ENCODE measurements at places on chromosomes 3 and 15.

- no peak for DNase-seq
Observed at GRCh38 chr3:11953350-11953749, 50.8 kb upstream of the SYN2 start.

DNA sequence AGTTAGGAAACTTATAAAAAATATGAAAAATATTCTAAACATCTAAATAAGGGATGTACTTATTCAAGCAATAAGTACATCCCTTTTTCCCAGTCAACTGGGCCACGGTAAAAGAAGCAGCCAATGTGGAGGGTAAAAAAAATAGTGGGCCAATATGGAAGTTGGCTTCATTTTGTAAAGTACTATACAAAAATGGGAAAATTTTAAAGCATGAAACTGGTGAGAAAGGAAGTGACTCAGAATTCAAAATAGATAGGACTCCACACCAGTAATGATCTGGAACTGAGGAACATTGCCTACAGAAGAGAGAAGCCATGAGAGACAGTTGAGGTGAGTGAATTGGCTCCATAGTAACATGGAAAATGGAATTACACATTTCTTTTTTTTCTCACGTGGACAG lies 108.9 kb downstream of the FNDC3B start:
- no peak for DNase-seq

GRCh38 chr15:45187894-45188830 lies at the start of gene SHF:
SHF (minus strand) TSS chr15:45187966; CDS start chr15:45187951, 15 bp downstream.
- peak; percentile 17 for DNase-seq

DNA sequence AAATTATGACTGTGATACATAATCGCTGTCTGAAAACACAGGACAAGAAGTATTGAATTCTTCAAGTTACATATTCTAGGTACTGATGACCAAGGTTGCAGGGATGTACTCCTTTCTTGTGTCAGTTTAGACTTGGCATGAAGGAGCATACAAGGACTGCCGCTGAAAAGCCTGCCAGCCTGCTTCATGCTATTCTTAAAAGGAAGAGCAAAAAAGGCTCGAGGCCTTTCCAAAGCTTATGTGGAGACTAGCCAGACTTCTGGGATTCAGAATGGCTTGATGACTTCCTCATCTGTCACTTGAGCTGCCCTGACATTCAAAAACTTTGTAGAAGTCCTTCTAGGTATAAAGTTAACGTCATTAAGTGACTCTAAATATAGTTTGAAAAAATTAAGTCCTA lies 92.0 kb downstream of the CADM2 start:
- no peak for DNase-seq

- no peak for DNase-seq
Observed at GRCh38 chr3:165466856-165467255, 270.7 kb upstream of the SLITRK3 start.

DNA sequence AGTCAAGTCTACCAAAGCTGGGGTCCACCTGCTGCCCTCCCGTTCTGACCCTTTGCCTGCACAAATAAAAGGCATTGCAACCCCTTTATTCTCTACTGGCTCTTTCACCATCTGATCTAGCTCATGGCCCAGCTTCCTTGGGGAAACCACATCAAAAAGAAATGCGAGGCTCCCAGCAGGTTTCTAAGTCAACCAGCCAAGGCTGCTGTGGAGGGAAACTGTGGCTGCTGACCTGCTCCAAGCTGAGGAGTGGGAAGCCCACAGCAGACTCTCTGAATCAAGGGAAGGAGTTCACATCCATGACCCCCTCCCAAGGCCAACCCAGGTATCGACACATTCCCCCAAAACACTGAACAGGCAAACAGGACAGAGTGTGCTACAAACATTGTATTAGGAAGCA lies 25.2 kb upstream of the SLCO2A1 start:
- DNase-seq: no peak

GRCh38 chr3:13016083-13016720 lies 57.0 kb downstream of the IQSEC1 start:
- DNase-seq: peak; percentile 95

DNA sequence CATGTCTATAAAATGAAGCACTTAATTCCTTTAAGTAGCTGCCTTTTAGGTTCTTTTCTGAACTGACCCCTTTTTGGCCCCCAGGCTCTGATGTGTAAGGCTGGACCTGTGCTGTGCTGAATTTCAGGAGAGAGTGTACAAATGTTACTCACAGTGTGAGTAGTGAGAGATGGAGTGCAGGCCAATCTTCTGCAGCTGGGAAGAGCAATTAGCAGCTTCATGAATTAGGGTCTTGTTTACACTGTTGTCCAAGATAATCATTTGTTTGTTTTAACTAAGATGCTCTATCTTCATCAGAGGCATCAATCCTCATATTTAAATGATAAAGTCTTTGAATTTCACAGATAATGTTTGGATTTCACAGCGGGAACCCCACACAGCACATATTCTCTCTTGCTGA lies 19.4 kb downstream of the ARPP21 start:
- DNase-seq: no peak

- no peak for DNase-seq
Observed at GRCh38 chr3:31671451-31671850, 138.7 kb downstream of the STT3B start.

DNA sequence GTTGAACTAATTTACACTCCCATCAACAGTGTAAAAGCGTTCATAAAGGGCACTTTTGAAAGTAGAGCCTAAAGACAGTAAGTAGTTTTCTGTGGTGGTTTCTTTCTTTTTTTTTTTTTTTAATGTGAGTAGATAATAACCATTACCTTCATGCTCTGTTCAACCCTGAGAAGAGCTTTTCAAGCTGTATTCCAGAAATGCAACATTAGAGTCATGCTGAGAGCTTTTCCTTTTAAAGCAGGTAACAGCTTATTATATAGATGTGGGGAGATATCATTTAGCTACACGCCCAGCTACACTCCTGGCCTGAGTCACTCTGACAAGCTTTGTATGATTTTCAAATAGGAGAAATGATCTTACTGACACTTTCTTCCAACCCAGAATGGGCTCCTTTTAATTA lies 96.2 kb upstream of the ARHGEF26 start:
- no peak for DNase-seq

- DNase-seq: no peak
Observed at GRCh38 chr3:66639809-66640356, 139.1 kb upstream of the LRIG1 start.

GRCh38 chr15:100147828-100148227 lies 193.9 kb downstream of the ADAMTS17 start:
- no peak for DNase-seq

DNA sequence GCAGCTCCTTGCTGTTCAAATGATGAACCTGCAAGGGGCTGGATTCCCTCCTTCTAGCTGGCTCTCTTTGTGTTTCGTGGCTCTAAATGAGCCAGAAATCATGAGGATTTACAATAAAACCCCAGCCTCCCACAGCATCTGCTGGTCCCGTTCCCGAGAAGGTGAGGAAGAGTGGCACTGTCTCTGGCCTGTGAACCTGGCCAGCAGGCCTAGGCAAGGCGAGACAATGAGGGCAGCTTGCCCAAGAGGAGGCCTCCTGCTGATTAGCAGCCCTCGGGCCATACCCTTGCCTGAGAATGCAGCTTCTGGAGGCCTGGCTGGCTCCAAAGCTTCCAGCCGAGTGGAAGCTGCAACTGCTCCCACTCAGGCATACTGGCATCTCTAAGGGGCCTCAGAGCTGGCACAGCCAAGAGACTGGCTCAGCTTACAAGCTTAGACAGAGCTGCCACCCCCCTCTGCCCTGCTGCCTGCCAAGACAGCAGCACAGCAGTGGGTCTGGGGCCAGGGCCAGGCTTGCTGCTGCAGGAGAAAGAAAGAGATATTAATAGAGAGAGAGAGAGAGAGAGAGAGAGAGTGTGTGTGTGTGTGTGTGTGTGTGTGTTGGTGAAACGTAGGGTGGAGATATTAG lies 76.5 kb downstream of the HMG20A start:
- peak; percentile 52 for DNase-seq

DNA sequence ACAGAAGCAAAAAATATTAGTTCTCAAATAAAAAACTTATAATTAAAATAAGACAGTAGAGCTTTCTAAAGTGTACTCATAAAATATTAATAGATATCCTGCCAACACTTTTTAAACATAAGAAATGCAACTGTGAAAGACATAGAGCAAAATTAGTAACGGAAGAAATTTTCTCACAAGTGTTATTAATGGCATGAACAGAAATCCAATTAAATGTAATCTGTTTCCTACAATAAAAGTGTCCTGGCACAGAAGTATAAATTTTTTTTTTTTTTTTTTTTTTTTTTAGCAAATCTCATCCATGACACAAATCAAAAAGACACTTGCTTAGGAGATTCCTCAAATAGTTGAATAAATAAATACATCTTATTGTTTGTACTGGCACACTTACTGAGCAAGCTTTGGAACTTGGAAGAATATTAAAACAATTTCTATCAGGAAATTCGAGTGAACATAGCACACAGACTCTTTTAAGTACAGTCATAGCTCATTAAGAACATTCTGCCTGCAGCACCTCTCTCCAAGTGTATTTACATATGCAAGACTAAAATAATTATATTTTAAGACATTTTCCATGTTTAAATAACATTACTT lies 227.2 kb upstream of the ROBO2 start:
- DNase-seq: no peak

- DNase-seq: peak; percentile 6
Observed at GRCh38 chr3:62445275-62445674, 71.9 kb upstream of the FEZF2 start.

GRCh38 chr15:62391641-62392262 lies 226.7 kb upstream of the C2CD4B start:
- DNase-seq: peak; percentile 81

DNA sequence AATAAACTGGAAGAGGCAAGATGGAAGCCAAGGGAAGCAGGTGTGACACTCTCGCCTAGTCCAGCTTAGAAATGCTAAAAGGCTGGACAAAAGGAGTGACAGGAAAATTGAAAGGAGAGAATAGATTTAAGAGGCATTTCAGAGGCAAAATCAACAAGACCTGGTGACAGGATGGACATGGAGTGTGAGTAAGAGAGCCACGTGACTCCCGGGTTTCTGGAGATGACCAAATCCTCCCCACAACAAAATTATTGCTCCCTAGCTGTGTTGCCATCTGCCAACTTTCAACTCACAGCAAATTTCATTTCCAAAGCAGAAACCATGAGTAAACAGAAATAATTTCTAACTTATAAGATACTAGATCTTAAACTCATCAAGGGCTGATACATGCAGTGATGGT lies 52.6 kb downstream of the MTHFS start:
- DNase-seq: no peak

- DNase-seq: peak; percentile 81
Observed at GRCh38 chr15:73887481-73887880, 14.1 kb downstream of the TBC1D21 start.

DNA sequence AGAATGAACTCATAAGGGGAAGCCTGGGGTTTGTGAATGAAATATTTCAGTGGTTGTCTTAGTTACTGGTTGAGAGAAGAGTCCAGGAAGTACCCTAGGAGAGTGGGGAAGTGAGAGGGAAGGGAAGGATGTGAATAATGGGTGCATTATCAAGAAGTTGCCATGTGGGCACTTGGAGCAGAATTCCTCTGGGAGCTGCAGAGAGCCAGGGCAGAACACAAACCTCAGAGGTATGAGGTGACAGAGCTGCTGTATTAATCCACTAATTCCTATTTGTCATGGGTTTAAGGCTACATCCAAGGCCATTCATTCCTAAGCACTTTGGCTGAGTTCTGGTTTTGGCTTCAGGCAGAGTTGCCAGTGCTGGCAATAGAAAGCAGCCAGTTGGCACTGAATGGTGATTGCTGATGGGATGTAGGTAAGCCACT lies 29.0 kb downstream of the NDUFB4 start:
- no peak for DNase-seq

- DNase-seq: no peak
Observed at GRCh38 chr3:9803494-9803893, 6.6 kb upstream of the TTLL3 start.

DNA sequence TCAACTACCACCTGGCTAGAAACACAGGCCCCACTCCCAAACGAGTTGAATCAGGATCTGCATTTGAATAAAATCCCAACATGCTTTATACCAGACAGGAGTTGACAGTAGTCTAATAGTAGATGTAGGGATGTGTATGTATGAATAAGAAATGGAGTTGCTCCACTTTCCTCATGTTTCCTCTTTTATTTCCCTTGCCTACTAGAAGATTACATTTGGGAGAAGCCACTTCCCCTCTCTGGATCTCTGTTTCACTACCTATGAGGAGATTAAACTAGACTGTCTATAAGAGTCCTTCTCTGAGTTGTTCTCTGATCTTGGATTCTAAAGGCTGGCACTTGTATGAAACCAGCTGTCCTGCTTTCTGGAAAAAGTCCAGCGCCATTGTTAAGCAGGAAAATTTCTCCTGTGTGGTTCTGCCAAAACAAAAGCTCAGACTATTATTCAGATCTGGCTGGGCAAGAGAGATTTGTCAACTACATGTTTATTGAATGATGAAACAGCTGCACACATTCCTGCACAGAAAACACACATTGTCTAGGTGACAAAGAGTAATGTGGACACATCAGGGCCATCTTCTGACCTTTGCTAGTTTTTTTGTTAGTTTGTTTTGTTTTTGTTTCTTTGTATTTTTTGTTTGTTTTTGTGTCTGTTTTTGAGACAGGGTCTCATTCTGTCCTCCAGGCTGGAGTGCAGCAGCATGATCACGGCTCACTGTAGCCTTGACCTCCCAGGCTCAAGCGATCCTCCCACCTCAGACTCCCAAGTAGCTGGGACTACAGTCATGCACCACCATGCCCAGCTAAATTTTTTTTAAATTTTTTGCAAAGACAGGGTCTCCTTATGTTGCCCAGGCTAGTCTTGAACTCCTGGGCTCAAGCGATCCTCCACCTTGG lies 29.9 kb downstream of the ACP3 start:
- DNase-seq: no peak

- no peak for DNase-seq
Observed at GRCh38 chr15:31803388-31803884, 226.9 kb upstream of the CHRNA7 start.

GRCh38 chr3:10434938-10435336 lies 70.4 kb downstream of the ATP2B2 start:
- no peak for DNase-seq

DNA sequence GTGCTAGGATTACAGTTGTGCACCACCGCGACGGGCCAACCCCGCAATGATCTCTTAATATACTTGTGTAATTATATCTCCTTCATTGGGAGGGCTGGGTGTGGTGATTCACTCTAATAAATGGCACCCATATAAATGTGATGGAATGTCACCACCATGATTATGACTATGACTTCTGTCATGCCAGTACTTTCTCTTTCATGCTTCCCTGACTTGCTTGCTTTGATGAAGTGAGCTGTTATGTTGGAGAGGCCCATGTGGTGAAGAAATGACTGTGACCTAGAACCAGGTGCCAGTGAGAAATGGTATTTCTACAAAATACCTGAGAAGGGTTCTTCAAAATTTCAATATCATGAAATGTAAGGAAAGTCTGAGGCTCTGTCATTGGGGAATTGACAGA lies 24.4 kb upstream of the TP63 start:
- DNase-seq: no peak

- DNase-seq: peak; percentile 90
Observed at GRCh38 chr15:31004220-31004733, 12.8 kb upstream of the MTMR10 start.

DNA sequence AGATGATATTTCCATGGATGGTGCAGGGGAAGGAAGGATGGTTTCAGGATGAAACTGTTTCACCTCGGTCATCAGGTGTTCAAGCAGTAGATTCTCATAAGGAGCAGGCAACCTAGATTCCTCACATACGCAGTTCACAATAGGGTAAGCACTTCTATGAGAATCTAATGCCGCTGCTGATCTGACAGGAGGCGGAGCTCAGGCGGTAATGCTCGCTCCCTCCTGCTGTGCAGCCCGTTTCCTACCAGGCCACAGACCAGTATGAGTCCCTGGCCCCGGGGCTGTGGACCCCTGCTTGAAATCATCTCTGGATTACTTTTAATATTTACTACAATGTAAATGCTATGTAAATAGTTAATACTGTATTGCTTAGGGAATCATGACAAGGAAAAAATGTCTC lies 241.8 kb downstream of the ROBO2 start:
- DNase-seq: no peak

Measured in RPMI8226 (cell line).